Caco-2 (cell line): ENCODE measurements at places on chromosomes 11 and 22.
A peak's percentile ranks its signal among the peaks of the same experiment; 100 is the strongest.

GRCh38 chr11:16512198-16512898, 156.0 kb upstream of the SOX6 start:
- DNase-seq: no peak

DNA sequence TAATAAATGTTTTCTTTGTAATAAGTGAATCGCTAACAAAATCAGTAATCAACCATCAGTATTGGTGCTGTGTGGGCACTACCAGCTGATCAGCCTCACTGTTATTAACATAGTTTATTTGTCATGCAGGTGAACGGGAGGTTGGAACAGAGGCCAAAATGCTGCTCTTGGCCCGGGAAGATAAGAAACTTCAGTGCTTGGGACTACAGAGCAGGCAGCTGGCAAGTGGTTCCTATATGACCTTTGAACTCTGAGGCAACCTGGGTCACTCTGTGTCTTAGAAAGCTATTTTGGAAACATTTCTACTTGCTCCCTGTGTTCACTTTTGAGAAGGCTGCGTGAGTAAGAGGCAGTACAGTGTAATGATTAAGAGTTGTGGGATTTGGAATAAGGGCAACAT, 36.5 kb upstream of the DNAJB13 start:
- peak; percentile 42 for DNase-seq

- DNase-seq: no peak
These were observed 202.0 kb downstream of the NTM start for GRCh38 chr11:131572423-131572822.

DNA sequence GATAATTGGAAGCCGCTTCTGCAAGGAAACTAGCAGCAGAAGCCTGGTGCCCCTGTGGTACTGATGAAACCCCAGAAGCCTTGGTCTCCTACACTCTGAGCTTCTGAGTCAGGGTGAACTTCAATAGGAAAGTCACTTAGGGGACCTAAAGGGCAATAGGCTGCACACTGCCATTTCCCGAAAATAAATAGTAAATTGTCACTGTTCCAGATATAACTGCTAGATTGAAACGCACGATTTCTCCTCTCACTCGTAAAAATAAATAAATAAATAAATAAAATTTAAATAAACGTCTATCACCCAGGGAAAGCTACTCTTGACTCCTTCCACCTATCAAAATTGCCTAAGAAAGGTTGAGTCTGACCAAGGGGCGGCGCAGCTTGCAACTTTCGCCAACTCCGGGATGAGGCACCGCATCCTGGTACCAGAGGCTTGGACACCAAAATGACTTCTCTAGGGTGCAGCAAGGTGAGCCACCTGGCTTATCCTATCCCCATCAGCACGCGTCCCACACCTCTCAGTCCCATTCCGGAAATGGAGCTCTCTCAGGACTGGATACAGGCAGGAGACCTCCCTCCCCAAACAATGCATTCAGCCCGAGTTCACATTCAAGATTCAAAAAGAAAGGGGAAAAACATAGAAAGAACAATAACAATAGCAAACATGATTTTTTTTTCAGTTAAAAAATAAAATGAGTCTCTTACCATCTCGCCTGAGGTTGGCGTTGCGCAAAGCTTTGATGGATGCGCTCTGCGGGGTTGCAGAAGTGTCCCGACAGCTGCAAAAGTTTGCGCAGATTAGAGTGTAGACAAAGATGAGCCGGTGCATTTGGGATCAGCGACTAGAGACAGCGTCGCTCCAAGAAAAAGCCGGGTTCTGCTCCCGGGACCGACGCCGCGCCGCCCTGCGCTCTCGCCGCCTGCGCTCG, 583 bp downstream of the PDGFD start:
- no peak for DNase-seq

GRCh38 chr11:13965337-13965736, 2.8 kb downstream of the SPON1 start:
- peak; percentile 91 for DNase-seq

DNA sequence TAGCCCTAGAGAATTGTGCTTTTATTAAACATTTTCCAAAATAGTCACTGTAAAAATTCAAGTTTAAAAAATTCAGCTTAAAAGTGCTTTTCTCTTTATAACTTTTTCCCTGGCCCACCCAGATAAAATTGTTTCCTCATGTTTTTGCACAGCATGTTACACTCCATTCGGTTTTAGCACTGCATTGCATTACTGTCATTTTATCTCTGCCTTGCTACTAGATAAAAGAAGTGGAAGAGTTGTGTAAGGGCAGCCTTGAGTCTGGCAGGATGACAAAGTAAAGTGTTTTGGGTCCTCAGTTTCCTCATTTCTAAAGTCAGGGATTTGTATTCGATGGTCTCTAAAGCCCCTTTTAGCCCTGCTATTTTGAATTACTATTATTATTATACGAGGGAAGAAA, 99.8 kb downstream of the ATM start:
- DNase-seq: no peak

- no peak for DNase-seq
These were observed 39.4 kb downstream of the IRAG1 start for GRCh38 chr11:10653946-10654810.

- DNase-seq: no peak
These were observed 11.0 kb downstream of the ZNRF3 start for GRCh38 chr22:28894334-28894733.

- no peak for DNase-seq
These were observed 108.3 kb downstream of the PKNOX2 start for GRCh38 chr11:125272821-125273220.

- DNase-seq: no peak
These were observed 586 bp downstream of the TTLL1 start for GRCh38 chr22:43088627-43088983.

GRCh38 chr11:68099474-68100405, 21.4 kb downstream of the CHKA start:
- peak; percentile 65 for DNase-seq

GRCh38 chr11:86644291-86644690, 28.1 kb downstream of the ME3 start:
- no peak for DNase-seq

DNA sequence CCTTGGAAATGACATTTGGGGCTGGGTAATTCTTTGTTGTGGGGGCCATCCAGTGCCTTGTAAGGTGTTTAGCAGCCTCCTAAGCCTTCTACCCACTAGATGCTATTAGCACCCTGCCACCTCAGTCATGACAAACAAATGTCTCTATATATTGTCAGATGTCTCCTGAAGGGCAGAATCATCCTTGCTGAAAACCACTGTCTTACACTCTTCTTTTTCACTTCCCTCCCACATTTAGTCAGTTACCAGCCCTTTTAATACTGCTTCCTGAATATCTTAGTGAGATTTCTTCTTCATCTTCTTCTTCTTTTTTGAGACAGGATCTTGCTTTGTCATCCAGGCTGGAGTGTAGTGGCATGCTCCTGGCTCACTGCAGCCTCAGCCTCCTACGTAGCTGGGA, 33.1 kb downstream of the TNRC6B start:
- DNase-seq: no peak

GRCh38 chr22:34111210-34111824, 191.0 kb upstream of the LARGE1 start:
- DNase-seq: peak; percentile 26

GRCh38 chr11:131441051-131441810, 70.8 kb downstream of the NTM start:
- no peak for DNase-seq

- DNase-seq: peak; percentile 81
These were observed 3.8 kb upstream of the ADORA2A start for GRCh38 chr22:24423519-24424000.

- no peak for DNase-seq
These were observed 29.8 kb downstream of the SGSM3 start for GRCh38 chr22:40400159-40400558.

- DNase-seq: no peak
These were observed 49.4 kb downstream of the ARHGEF12 start for GRCh38 chr11:120385655-120386054.

DNA sequence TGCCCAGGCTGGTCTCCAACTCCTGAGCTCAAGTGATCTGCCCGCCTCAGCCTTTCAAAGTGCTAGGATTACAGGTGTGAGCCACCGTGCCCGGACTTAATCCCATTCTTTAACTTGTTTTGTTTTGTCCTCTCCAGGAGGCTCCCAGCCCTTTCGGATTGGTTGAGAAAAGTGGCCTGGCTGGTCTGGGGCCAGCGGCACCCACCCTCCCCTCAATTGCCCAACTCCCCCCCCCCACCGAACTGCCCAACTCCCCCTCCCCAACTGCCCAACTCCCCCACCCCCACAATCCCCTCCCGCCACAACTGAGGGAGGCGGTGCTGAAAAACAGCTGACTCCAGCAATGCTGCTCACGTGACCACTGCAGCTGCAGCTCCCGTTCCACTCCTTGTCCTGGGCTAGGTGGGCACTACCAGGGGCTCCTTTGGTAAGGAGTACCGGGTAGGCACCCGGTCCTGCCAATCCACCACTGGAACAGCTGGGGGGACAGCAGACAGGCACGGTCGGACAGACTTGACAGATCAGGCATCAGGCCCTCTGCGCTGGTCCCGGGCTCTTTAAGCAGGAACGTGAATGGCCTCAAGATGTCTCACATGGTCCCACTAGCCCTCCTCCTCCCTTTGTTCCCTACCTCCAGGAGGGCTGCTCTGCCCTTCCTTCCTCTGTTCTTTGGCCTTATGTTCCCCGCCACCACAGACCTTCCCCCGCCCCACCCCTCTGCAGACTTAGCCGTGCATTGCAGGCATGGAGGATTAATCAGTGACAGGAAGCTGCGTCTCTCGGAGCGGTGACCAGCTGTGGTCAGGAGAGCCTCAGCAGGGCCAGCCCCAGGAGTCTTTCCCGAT, at the start of gene TCN2:
TCN2 (plus strand) TSS at position 720 of the 845 bp plus-strand sequence. CDS start 158 bp downstream, outside the sequence.
- peak; percentile 78 for DNase-seq

GRCh38 chr11:57496109-57496820, 19.2 kb downstream of the SLC43A1 start:
- no peak for DNase-seq

GRCh38 chr11:121463689-121464335, 11.0 kb upstream of the SORL1-AS1 start:
- no peak for DNase-seq

DNA sequence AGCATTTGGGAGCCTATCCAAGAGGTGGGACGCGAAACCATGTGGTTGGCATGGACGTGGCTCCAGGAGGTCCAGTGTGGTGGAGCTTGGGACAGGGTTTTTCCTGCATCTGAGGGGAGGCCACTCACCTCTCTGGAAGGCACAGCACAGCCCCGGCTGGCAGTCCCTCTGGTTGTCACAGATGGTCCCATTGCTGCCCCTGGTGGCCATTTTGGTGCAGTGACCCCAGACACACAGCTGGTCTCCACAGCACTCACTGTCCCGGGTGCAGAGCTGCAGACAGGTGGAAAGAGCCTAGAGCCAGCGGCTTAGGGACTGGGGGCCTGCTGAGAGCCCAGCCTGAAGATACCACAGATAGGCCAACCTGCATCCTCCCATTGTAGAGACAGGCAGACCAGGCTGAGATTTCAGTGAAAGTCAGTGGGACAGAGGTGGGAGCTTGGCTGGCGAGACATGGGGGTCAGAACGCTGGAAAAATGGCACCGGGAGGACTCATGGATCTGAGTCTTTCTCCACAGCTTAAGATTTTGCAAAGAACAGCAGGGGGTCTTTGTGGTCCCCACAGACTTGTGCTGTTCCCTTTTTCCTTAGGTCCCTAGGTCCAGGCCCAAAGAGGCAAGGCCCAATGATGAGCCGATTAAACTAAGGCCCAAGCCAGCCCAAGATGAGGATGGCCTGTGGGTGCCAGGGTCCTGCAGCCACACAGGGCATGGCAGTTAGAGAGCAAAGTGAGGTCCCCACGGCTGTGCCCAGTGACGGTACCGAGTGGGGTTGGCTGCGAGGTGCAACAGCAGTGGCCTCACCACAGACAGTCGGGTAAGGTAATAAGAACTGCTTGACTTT, 41.4 kb downstream of the DKK3 start:
- DNase-seq: peak; percentile 83

DNA sequence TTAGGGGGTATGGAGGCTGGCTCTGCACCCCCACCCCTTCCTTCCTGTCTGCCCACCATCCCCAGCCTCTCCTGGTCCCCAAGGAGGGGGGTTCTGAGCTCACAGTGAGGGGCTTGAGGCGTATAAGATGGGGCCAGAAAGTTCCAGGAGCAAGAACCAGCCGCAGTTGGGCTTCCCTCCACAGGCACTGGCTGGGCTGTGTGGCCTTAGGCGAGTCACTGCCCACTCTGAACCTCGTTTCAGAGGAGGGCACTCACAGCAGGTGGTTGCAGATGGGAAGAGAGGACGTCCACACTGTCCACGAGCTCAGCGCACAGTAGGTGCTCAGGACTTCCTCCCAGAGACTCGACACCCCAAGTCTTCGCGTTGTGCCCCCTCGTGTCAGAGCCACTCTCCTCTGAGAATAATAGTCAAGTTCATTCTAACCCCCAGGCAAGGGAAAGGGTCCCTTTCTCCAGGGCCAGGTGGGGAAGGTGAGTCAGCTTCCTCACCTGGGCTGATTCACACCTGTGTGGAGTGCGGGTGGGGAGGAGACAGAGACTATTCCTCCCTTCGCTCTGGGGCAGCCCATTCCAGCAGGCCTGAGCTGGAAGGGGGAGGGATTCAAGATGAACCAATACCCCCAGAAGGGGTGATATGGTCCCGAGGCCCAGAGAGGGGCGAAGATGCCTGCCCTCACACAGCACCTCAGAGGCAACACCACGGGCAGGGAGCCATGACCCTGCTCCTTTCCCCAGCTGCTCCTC, 29.3 kb downstream of the RPL3 start:
- no peak for DNase-seq

DNA sequence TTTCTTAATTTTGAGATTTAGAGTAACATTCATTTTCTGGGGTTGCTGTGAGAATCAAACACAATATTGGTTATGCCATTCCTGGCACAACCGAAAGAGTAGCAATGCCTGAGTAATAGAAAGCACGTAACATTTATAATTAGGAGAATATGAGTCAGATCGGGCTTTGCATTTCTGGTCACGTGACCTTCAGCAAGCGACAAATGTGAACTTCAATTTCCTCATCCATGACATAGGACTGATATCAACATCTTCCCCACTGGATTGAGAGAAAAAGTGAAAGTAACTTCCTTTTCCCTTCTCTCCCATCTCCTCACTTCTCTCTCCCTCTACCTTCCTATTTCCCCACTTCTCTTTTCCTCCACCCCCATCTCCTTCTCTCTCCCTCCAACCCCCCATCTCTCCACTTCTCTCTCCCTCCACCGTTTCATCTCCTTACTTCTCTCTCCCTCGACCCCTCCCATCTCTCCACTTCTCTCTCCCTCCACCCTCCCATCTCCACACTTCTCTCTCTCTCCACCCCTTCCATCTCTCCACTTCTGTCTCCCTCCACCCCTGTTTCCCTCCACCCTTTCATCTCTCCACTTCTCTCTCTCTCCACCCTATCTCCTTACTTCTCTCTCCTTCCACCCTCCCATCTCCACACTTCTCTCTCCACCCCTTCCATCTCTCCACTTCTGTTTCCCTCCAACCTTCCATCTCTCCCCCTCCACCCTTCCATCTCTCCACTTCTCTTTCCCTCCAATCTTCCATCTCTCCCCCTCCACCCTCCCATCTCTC, 33.5 kb upstream of the CAT start:
- DNase-seq: no peak
